ENCODE measurements at places on chromosomes 7 and 10.

- DNase-seq = no peak
Observed at GRCh38 chr7:94055963-94056362, 51.8 kb upstream of the BET1 start.

- DNase-seq = no peak
Observed at GRCh38 chr10:10777723-10778122, 239.9 kb upstream of the CELF2 start.

GRCh38 chr7:3175285-3175902, 125.7 kb upstream of the SDK1 start:
- DNase-seq = no peak

GRCh38 chr10:24723386-24723787, 300 bp downstream of the ARHGAP21 start:
- peak; percentile 44 for DNase-seq

DNA sequence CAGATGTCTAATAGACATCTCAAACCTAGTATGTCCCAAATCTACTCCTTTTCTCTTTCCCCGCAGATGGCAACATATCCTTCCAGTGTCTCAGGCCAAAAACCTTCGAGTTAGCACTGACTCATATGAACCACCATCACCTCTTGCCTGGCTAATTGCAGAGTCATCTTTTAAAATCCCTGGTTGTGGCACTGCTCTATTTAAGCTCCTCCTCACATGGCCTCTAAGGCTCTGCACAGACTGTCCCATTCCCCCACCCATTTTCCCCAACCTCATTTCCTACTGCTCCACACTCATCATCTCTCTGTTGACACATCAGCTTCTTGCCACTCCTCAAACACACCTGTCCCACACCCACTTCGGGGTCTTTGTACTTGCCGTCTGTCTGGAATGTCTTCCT, 16.8 kb upstream of the HBP1 start:
- DNase-seq = no peak

GRCh38 chr7:50160206-50160605, 67.2 kb upstream of the ZPBP start:
- DNase-seq = no peak

DNA sequence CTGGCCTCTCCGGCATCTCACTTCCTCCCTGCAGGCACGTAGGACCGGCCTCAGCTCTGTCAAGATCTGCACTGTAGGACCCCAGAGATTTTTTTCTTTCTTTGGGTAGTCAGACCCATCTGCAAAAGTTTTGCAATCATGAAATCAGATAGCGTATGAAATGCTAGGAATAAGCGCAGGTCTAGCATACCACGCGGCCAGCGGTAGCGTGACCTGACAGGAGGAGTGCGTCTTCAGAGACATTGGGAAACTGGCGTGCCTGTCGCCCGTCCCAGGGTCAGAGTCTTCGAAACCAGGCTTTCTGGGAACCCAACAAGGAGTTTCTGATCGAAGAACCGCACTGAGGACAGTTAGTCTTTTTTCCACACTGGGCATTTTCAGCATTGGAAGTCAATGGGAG, 100.9 kb upstream of the SH2B2 start:
- DNase-seq = no peak

DNA sequence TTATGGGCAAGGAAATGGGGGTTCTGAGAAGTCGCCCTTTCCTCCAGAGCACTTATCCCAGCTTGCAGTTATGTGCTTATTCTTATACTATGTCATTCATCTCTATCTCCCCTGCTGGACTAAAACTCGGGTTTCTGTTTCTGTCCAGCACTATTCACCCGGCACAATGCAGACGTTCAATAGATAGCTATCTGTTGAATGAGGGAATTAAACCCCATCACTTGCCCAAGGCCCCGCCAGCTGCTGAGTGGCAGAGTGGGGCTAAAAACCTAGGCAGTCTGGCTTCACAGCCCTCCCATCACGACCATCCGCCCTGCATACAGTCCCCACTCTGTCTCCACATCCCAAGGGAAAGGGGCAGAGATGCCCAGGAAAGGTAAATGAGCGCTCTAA, 5.4 kb downstream of the SLIT1 start:
- no peak for DNase-seq

DNA sequence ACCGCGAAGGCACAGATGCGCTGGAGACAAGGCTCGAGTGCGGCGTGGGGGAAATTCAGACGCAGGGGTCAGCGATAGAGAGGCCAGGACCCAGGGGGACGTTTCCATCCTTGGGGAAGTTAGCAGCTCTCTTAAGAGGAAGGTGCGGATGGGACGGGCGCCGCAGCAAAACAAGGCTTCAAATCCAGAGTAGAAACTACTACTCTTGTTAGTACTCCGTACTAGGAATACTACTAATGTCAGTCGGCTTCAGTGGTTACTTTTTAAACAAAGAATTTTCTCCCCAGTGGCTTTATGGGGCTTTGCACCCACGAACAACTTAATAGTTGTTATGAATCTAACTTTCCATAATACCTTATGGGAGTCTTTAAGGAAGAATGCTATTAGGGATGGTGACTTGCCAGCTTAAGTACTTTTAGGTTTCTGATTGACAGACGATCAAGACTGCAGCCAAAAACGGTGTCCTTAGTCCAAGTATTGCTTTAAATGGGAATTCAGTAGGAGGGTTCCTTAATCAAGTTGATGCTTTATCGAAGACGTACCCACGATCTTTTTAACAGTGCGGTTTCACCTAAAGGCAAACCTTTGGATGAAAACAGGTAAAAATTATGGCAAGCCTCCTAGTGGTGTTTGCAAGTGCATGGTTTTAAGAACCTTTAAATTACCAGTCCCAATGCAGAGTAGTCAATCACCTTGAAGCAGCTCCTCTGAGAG, 812 bp upstream of the IDE start:
- no peak for DNase-seq

DNA sequence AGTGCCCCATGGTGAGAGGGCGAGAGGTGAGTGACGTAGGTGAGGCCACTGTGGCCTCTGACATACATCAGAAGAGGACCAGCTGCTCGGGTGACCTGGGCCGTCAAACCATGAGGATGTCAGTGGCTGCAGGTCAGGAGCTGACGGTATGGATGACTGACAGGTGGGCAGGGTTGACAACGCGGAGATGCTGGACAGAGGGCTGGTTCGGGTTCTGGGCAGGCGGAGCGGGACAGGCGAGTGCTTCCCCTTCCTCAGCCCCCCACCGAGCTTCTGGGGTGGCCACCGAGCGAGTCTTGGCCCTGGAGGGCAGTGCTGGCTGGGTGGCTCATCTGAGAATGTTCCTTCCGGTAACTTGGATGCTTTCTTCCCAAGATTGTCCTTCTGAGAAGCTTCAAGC, 91.8 kb downstream of the ACTR3B start:
- DNase-seq = no peak

GRCh38 chr7:115217373-115217772, 295.5 kb downstream of the MDFIC start:
- DNase-seq = no peak

GRCh38 chr7:42831718-42832522, 80.0 kb downstream of the C7orf25 start:
- no peak for DNase-seq

DNA sequence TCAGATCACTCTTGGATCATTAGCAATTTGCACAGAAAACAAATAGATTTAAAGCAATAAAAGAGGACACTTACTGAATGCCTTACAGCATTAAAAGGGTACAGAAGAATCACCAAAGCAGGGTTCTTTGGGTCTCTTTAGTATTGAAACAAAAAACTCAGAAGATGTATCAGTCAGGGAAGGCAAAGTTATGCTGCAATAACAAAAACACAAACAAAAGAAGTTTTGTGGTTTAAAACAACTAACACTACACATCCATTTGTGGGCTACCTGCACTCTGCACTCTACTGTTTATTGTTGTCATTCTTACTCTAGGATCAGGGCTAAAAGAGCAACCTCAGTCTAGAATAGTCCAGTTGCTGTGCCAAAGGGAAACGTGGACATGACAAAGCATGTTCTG, 216.4 kb downstream of the GPAM start:
- DNase-seq = no peak

DNA sequence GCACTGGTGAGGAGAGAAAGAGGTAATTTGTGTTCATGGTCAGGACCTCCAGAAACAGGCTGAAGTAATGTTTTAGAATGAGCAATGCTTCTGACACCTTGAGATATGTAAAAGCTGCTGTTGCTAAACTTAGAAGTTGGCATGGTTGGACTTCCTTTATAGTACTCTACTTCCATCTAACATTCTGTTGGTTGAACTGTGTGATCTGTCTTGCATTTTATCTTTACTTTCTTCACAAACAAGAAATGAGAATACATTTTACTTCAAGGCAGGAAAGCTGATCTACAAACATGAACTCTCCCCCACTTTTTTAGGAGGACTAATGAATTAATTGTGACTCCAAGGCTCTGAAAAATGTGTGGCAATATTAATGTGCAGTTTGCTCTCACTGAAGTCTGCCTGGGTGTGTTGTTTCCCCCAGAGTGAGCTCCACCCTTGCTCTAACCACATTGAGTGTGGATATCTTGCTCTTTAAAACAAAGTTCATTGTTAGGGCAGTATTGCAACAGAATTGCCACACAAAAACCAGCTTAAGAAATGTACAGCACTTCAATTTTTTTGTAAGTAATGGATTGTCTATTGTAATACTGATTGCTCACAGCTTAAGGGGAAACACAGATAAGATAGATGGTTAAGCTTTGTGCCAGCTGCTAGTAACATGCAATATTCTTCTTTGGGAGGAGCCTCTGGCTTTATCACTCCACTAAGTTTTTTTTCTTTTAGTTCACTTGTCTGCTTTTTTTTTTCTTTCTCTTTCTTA, 69.0 kb downstream of the ADD3 start:
- DNase-seq = no peak

GRCh38 chr7:133858311-133858710, 268.8 kb upstream of the LRGUK start:
- no peak for DNase-seq

- DNase-seq = no peak
Observed at GRCh38 chr10:104430360-104430759, 76.7 kb downstream of the CFAP58 start.

DNA sequence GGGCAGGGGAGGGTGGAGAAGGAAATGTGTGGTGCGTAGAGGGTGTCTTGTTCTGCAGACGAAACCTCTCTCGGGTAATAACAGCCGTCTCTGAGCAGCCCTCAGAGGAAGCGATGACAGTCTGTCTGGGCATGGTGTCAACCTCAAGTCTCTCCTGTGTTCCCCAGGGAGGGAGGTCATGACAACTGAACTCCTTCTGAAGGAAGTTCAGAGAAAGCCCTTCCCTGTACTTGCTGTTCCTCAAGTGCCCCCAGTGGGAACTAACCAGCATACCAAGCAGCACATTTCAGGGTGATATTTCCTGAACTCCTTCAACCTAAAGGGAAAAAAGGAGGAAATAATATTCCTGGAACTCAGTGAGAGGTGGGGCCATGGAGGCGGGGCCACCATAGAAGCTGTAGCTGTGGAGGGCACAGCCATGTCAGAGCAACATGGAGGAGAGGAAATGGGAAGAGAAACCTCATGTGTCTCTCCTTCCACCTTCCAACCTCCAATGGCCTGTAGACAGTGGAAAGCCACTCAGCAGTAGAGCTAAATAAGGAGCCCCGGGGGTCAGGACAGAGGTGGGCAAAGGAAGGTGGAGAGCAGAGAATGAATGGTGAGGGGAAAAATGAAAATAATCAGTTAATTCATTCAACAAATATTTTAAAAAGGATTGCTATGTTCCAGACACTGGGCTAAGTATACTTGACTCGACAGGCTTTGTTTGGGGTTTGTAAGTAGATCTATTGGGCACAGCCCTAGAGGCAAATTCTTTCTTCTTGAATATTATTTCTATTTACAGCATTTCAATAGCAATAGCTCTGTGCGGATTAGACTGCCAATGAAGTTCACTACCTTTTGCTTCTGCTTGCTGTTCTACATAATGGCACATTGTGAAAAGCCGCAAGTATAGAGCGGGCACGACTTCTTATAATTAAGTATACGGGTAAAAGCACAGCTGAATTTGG, 61.0 kb upstream of the AOAH start:
- DNase-seq = peak; percentile 64

DNA sequence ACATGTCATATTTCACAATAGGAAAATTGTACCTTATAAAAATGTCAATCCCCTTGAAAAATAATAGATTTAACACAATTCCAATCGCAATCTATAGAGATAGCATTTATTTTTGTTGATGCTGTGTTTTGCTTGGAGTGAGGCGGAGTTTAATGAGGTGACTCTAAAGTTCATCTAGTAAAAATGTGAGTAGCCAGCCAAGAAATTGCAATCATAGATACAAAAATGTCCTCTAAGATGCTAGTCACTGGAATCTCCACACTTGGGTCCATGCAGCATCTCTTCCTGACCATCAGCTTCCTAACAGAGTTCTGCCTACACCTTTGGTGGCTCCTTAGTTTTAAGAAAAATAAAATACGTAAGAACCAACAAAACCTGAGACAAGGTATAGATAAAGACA, 44.9 kb downstream of the GLI3 start:
- no peak for DNase-seq

DNA sequence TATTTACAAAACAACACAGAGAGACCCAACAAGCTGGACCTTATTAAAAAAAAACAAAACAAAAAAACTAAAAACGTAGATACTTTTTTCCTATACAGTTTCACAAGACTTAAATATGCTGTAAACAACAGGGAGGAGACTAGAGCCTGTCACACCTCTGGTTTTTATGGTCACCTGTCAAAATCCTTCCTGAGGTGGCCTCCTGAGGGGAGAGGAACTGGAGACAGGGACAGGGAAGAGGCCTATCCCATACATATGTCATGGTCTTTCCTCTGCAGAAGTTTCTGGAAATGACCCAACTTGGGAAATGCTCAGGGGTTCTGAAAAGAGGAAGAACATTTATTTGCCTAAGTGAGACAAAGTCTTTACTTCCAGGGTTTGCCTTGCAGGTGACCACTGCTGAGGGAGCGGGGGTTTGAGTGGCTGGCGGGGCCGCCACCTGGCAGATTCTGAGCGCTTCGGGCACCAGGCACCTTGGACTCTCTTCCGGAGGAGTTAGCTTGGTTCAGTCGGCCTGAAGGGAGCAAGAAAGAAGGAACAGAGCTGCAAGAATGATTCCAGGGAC, 18.3 kb downstream of the CPA1 start:
- no peak for DNase-seq

DNA sequence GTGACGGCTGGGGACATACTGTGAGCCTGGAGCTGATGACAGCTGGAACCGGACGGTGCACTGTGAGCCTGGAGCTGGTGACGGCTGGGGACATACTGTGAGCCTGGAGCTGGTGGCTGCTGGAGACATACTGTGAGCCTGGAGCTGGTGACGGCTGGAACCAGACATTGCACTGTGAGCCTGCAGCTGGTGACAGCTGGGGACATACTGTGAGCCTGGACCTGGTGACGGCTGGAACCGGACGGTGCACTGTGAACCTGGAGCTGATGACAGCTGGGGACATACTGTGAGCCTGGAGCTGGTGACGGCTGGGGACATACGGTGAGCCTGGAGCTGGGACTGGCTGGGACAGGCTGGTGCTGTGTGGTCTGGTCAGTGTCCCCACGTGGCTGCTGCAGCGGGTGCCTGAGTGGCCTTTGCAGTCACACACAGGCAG, 47.9 kb downstream of the PTPRN2 start:
- no peak for DNase-seq

Measured in stimulated activated CD4-positive, alpha-beta T cell treated with anti-CD3 and anti-CD28 coated beads, Interleukin-15, amount 100 ng/mL, for 24 hours (primary cell).